ENCODE measurements at places on chromosomes 6 and 20.

- no peak for DNase-seq
These were observed 104.2 kb upstream of the SCGN start for GRCh38 chr6:25547797-25548196.

GRCh38 chr20:56685879-56686278 lies 56.8 kb downstream of the TFAP2C start:
- no peak for DNase-seq

- DNase-seq: no peak
These were observed 5.9 kb downstream of the PTPRA start for GRCh38 chr20:2879146-2879545.

DNA sequence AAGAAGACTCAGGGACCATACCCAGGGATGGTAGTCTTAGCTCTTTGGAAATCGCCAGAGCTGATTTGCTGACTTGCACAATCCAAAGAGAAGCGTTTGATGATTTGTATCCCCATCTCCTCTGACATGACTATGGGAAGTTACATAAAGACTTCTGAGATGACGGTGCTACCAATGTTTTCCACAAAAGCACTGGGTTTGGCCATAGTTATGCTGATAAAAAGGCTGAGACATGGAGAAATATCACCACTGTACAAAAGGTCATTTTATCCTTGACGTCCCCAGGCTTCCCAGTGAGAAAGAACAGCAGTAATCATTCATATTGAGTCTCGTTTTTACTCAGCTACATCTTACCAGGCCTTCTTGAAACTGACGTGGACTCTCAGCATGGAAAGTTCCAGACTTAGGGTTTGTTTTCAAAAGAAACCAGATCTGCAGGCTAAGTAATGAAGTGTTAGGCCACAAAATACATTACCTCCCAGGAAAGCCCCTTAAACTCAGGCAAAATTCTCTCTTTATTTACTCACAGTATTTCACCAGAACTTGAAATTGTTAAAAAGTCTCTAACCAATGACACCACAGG lies 370.3 kb upstream of the JARID2 start:
- no peak for DNase-seq

GRCh38 chr6:74991573-74992332 lies 214.1 kb downstream of the COL12A1 start:
- DNase-seq: no peak

GRCh38 chr20:33348136-33348937 lies 53.0 kb downstream of the CDK5RAP1 start:
- no peak for DNase-seq

GRCh38 chr20:44736170-44737021 lies 9.3 kb upstream of the KCNK15 start:
- DNase-seq: no peak

DNA sequence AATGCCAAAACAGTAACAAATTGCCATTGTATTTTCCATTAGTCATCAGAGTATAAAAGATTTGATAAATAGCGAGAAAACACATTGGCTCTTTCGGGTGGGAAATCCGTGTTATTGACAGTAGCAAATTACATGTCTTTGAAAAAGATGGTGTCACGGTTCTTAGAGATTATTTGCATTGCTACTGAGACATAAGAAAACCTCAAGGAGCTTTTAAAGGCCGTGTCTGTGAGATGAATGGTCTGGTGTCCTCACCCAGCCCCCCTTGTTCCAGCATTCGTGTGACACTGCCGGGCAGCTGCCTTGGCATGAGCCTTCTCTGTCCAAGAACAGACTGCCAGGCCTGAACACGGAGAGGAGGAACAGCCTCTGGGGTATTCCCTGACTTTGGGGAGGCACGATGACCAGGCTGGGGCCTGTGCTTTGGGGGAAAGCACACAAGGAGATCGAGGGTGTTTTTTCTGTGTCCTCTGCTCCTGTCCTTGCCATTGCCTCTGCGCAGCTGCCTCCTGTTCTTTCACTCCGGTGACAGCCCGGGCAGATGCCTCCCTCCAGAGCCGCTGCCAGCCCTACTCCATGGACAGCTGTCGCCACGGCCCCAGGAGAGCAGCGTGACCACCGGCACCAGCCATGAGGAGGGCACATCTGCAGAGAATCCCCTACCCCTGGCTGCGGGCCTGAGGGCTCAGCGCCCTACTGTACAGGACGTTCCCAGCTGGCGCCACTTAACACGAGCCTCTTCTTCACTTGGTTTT lies 167.7 kb upstream of the CDYL start:
- no peak for DNase-seq

- DNase-seq: no peak
These were observed 62.8 kb upstream of the CD93 start for GRCh38 chr20:23148731-23149570.

GRCh38 chr6:136365776-136366354 lies 76.2 kb upstream of the BCLAF1 start:
- no peak for DNase-seq

- no peak for DNase-seq
These were observed 266.9 kb downstream of the UST start for GRCh38 chr6:149013586-149014344.

DNA sequence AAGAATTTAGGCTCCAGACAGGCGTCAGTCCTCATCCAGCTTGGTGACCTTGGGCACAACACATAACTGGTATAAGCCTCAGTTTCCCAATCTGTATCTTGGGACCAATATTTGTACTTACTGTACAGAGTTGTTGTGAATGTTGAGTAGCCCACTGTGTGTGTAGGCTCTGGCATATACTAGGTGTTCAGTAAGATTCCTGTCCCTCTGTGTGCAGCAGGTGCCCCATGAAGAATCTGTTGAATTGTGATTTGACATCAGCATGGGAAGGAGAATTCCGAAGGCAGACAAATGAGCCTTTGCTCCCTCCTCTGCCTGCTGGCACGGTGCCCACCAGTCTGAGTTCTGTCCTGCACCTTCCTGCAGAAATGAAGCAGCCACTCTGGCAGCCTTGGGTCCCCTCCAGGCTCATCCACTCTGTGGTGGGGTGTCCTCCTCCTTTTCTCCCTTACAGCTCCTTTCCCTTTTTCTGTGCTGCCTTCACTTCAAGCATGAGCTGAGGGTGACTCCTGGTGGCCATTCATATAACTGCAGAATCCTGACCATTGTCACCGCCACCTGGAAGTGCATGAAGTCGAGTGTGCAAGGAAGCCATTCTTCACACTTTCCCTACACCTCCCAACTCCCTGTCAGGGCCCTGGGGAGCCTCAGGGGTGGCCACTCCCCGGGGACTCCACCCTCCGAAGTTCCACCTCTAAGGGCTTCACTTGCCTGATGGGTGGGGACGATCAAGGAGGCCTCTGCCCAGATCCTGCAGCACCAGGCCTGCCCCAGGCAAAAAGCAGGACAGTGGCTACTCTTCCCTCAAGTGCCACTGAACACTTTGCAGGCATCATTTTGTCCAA lies 48.2 kb downstream of the MRPL14 start:
- no peak for DNase-seq

GRCh38 chr6:328136-328670 lies 35.9 kb downstream of the DUSP22 start:
- no peak for DNase-seq

GRCh38 chr6:105831311-105832097 lies 254.6 kb upstream of the PRDM1 start:
- no peak for DNase-seq

DNA sequence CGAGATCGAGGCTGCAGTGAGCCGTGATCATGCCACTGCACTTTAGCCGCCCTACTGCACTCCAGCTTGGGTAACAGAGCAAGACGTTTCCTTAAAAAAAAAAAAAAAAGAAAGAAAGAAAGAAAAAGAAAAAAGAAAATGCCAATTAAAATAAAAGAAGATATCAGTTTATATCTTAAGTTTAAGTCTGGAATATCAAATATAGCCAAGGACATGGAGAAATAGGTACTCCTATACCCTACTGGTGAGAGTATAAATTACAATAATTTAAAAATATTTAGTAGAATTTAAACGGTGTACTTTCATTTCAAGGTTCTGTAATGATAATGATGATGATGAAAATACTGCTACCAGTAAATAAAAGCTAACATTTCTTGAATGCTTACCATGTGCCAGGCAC lies 3.8 kb upstream of the TRIM31 start:
- no peak for DNase-seq

GRCh38 chr20:16444057-16444777 lies 129.0 kb downstream of the KIF16B start:
- no peak for DNase-seq

DNA sequence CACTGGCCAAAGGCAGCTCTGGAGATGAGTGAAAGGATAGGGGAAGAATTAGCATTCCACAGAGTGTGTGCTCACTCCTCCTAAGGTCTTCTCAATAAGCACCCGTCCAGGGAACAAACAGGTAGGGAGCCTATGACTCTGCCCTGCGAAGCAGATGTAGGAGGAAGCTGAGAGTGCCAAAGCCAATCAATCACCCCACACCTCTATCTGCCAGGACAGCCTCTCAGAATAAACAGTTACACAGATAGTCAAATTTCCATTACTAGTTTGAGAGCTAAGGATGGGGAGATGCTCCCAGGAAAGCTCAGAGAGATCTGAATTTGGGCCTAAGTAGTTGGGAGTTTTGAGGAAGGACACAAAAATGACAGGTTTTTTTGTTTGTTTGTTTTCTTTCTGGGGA lies 40.5 kb upstream of the SLA2 start:
- DNase-seq: no peak

DNA sequence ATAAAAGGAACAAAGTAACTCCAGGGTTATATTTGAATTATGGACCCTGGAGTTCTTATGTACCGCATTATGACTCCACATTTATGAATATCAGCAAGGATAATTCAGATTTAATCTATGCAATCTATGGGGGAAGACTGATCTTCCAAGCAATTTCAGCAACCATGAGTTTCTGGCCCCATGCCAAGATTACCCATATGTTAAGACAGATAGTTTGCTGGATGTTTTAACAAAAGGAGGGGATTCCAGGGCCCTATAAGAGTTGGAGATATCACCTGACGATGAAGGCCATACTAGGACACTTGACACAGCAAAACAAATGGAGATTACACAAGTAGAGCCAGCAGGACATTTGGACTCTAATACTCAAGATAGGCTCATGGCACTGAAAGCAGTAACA lies 45.9 kb upstream of the PLN start:
- DNase-seq: no peak

DNA sequence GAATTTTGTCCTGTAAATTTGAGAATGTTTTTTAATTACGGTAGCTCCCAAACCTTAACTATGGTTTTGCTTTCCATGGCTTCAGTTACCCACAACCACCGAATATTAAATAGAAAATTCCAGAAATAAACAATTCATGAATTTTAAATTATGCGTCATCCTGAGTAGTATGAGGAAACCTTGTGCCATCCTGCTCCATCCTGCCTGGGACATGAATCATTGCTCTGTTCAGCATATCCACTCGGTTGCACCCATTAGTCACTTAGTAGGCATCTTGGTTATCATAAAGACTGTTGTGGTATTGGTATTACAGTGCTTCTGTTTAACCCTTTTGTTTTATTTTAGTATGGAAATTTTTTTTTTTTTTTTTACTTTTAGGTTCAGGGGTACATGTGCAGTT lies 39.7 kb downstream of the KCNS1 start:
- no peak for DNase-seq

DNA sequence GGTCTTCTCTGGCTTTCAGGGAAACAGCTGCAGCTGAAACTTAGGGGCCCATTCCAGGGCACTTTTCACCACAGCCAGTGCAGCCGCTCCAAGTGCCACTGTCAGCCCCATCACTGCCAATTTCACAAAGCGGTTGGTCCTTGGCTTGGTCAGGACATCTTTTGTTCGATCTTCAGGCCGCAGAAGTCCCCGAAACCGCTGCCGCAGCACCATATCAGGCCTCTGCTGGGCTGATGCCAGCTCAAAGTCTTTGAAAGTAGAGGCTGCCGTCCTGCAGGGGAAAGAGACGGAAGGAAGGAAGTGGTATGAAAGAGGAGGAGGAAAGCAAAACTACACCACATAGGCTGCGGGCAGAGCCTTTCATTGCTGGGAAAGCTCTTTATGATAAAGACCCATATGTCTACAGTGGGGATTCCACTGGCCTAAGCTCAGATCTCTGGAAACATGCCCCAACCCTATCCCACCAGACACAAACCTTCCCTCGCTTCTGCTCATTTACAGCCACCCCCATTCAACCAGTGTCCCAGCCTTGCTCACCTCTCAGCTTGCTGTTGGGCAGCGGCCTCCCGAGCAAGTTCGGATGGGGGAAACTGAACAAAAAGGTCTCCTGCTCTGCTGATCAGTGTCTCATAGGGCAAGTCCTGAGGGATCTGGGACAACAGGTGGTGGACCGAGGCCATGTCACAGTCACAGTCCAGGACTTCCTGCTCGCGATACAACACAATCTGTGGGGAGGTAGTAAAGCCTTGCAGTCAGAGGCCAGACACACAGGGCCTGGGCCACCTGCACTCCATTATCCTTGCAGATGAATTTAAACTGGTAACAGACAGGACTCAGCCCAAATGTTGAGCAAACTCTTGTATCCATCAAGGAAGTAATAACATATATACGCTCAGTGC lies 23.5 kb downstream of the TBC1D20 start:
- peak; percentile 16 for DNase-seq

DNA sequence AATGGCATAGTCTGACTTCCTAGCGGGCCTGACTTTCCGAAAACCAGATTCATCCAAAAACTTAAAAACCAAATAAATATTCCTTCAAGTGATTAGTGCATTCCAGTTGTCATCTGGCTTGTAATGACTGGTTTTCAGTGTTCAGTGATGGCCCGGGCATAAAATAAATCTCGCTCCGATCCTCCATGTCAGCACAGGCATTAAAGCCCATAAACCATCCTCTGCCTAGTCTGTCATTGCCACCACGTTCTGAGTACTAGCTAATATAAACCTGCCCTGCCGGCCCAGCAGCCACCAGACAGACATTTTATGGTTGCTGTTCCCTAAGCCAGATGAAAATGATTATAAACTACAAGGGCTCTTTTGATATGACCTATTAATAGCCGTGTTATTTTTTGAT lies 232.3 kb upstream of the GMDS start:
- no peak for DNase-seq

DNA sequence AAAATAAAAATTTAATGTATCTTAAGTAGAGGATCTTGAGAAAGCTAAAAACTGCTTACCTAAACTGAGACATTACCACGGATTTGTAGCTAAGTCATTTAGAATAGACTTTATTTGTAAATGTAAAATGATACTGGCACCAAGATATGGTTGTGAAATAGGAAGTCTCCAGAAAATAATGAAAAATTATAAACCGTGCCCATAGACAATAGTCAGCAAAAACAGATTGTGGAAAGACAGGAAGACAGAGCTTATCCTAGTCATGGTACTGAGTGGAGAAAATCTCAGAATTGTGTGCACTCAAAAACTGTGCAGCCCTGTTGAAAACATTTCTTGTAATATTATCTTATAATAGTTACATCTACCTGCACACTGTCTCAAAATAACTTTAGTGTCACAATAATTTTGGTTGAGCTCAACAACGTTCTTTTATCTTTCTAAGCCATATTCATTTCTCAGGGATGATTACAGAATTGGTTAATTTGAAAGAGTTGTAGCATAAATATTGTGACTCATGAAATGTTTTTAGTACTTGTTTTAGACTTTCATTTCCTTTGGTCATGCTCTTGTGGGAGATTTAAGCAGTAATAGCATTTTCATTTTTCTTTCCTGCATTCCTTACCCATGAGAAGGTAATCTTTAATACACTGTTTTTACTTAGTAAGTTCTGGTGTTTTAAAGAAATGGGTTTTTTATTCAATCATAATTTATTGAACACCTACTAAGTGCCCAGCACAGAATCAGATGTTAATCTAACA lies 174.5 kb downstream of the SOX4 start:
- no peak for DNase-seq

- no peak for DNase-seq
These were observed 16.1 kb downstream of the SDCBP2 start for GRCh38 chr20:1312904-1313235.
